ENCODE measurements at places on chromosomes 7 and 10.
A peak's percentile ranks its signal among the peaks of the same experiment; 100 is the strongest.

DNA sequence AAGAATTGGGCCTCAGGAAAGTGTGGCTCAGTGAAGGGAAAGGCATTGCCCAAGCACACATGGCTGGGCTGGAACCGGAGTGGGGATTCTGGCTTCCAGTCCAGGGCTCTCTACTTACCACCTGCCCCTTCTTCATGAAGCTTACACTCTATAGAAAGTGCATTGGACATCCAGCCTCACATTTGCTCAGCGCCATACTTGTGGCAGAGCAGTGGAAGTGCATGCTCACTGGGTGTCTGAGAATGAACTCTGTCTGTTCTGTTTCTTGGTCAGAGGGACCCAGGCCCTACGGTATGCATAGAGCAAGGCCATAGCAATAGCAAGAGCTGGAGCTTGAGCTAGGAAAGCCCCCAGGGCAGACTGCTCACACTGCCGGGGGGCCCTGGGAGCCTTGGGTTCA, 1253.5 kb downstream of the TYW1 start:
- DNase-seq = no peak

GRCh38 chr10:119246862-119247549, 39.6 kb downstream of the GRK5 start:
- DNase-seq = peak; percentile 93

- no peak for DNase-seq
These were observed 14.1 kb downstream of the HNRNPF start for GRCh38 chr10:43394868-43395267.

DNA sequence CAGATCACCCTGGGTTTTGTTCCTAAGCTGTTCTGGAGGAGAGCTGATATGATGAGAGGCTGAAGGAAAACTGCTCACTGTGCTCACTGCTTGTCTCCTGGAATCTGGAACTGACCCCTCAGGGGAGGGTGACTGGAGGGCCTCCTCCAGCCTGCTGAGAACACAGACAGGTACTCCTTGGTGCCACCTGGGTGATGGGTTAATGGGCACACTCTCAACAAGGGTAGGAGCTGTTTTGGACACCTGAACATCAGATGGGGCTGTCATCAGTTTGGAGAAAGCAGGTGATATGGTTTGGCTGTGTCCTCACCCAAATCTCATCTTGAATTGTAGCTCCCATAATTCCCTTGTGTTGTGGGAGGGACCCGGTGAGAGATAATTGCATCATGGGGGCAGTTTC, 58.1 kb upstream of the SORCS3 start:
- no peak for DNase-seq

GRCh38 chr7:116045532-116045931, 15.0 kb upstream of the TFEC start:
- no peak for DNase-seq
